ENCODE measurements at places on chromosomes 3 and 15.

DNA sequence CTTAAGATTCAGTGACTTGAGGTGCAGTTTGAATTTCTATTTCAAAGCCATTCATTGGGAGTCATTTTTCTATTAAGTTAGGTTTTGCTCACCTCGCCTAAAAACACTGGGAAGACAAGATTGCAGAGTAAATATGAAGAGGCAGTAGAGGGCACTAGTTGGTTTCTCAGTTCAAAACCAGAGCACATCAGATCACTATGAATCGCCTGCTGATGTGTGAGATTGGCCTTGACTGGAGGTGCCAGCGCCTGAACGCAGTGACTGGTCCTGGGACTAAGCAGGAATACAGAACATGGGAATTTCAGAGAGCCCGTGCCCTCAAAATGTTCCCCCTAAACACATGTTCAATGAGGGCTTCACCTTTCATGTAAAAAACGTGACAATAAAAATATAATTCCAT is 229.0 kb downstream of the ITPR1 start:
- DNase-seq: peak; percentile 80

GRCh38 chr3:183218826-183219225 is 34.2 kb upstream of the B3GNT5 start:
- DNase-seq: no peak

GRCh38 chr15:20348291-20348899 is 193.2 kb downstream of the GOLGA6L6 start:
- peak; percentile 55 for DNase-seq

GRCh38 chr3:138944654-138944928 is 2.3 kb downstream of the FOXL2 start:
- no peak for DNase-seq

GRCh38 chr3:61663356-61664104 is 102.2 kb downstream of the PTPRG start:
- DNase-seq: no peak

- no peak for DNase-seq
These were observed 46.8 kb downstream of the PCCB start for GRCh38 chr3:136296960-136297359.

GRCh38 chr3:142624341-142625152 is 28.4 kb downstream of the PLS1 start:
- DNase-seq: no peak

DNA sequence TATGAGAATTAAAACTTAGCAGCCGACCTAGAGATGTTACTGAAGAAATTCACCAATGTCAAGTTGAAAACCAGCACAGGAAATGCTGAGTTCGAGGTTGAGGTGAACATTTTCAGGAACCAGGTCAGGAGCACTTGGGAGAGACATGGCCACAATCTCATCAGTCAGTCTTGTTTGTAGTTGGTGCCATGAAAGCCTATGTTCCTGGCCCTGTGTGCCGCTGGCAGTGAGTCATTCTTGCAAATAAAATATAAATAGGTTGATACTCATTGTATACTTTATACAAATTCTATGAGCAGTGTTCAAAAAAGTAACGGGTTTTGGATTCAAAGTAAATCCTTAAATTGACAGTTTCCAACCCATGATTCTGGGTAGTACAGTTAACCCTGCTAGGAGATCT is 1.5 kb upstream of the FSIP1 start:
- no peak for DNase-seq

GRCh38 chr3:130907500-130907899 is 13.6 kb downstream of the ATP2C1 start:
- DNase-seq: no peak

Measured in activated CD4-positive, alpha-beta T cell treated with anti-CD3 and anti-CD28 coated beads, Interleukin-2, amount 10 ng/mL, durations not matched to agents 24 days and 14 days (primary cell).